ENCODE measurements at places on chromosomes 3 and 15.

GRCh38 chr3:184409946-184410500 is 30.2 kb downstream of the CHRD start:
- no peak for DNase-seq

DNA sequence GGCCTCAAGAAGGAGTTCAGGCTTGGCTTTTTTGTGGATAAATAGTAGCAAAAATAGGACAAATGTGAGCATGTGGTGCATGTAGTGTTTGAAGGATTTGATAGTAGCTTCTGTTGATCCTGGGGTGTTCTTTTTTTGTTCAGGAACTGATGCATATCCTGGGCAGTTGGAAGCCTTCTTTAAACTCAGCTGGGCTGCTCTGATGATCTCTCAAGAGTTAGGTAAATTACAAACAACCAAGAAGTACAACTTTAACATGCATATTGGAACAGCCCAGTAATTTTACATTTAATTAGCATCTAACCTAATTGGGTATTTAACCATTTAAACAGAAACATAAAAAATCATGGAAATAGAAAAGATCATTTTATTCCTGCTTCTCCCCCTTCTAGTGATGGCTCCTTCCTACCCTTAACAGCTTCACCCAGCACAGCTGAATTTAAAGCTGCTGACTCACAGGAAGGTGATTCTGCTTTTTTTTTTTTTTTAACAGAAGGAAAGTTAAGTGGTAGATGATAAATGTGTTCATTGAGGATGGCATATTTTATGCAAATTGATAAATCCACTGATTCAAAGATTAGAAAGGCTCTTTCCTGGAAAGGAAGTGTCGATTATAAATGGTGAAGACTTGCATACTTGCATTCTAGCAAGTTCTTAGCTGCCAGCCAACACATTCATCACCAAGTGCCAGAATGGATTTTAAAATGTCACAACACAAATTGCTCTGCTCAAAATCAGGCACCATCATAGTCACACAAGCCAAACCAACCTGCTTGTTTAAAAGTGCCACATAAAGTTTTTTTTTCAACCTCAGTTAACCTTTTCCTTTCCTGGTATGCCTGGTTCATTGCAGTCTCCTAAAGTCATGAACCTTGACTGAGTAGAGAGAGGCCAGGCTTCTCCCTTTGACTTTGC is 20.0 kb downstream of the SLC35G2 start:
- no peak for DNase-seq

DNA sequence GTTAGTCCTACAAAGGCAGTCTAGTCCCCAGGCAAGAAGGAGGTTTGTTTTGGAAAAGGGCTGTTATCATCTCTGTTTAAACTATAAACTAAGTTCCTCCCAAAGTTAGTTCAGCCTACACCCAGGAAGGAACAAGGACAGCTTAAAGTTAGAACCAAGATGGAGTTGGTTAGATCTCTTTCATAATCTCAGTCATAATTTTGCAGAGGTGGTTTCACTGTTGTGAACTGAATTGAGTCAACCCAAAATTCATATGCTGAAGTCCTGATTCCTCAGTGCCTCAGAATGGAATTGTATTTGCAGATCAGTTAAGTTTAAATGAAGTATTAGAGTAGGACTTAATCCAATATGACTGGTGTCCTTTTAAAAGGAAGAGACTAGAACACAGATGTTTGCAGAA is 101.0 kb upstream of the C3orf80 start:
- no peak for DNase-seq

DNA sequence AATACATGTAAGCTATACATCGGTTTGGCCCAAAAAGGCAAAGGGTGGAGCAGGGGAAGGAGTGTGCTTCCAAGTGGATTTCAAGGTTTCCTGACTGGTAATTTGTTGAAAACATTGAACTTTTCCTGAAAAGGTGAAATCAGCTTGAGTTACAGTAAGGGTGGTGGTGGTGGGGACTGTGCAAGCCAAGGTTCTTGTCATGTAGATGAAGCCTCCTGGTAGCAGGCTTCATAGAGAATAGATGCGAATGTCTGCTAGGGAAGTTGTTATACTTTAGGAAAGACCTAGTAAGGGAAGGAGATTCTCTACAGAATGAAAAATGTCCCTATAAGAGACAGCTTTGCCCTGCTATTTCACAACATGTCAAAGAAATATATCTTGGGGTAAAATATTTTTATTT is 528.2 kb upstream of the CBLB start:
- no peak for DNase-seq

- no peak for DNase-seq
Observed at GRCh38 chr3:4532535-4533112, 39.5 kb downstream of the ITPR1 start.

DNA sequence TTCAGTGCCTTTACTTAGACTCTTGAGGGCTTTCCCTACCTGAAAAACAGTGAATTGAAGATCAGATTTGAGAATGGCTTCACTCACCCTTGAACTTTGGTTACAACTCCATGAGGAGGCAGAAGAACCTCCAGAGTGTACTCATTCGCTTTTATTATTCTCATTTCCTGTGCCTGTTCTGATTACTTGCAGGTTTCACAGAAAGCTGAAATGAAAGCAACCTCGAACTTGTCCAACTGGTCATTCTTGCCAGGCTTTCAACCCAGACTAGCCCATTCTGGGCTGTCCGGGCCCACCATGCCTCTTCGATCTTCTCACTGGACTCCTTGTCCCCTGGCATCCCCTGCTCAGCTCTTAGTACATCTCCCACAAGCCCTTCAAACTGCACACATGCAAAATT is 20.2 kb upstream of the THUMPD3 start:
- DNase-seq = no peak

GRCh38 chr15:82298520-82298919 is 35.9 kb downstream of the SAXO2 start:
- DNase-seq = no peak

GRCh38 chr3:29416514-29416913 is 135.6 kb downstream of the RBMS3 start:
- no peak for DNase-seq

DNA sequence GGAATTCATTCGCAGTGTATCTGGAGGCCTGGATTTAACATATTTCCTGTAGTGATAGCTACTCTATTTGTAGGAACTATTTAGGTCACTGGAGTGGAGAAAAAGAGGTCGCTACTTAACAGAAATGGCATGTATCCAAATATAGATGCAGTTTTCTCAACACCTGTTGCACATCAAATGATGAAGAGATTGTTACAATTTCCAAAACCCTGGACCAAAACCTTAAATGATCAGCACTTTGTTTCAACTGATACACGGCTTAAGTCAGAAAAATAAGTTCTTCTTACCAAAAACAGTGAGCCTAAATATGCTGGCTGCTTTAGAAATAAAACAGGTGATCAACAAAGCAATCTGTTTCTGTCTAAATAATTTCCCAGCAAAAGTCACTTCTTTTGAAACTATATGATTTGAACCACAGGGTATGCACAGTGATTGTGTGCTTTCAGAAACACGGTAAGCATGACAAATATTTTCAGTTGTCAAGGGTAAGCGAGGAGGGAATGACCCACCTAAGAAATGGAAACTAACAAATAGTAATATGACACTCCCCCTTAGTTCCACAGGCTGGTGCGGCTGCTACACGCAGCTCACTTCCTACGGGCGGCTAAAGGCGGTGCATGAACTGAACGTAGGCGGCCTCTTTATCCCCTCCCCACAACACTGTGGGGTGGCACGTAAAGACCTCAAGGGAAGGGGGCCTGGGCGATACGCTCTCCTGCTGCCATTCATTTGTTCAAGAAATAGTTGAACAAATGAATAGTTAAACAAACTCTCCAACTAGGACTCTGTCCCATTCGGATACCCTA is 1.1 kb downstream of the EHD4 start:
- peak; percentile 78 for DNase-seq

GRCh38 chr15:74451322-74451721 is 9.6 kb downstream of the UBL7 start:
- no peak for DNase-seq

Data from endodermal cell (in vitro differentiated cells).